ENCODE measurements at places on chromosomes 11 and 22.

GRCh38 chr11:24521601-24522000 is 24.7 kb downstream of the LUZP2 start:
- no peak for DNase-seq

- DNase-seq, result no peak
Measured at GRCh38 chr22:41302021-41302767, 869 bp downstream of the ZC3H7B start.

DNA sequence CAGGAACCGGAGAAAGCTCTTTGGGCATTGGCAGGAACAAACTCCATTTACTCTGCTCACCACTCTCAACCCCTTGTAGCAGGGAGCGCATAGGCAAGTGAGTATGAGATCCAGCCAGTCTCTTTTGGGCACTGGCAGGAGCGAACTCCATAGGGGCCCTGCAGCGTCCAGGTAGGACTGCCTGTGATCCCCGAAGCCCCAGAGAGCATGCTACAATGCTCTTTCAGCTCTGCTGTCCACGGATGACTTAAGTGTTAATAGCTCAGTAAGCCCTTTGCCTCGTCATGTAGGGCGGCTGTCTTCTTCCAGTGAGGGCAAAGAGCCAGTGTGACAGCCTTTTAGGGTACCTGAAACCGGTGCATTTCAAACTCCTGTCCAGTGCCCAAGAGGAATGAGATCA is 1525.6 kb upstream of the RAG2 start:
- no peak for DNase-seq

GRCh38 chr11:67630943-67631331 is 1.2 kb upstream of the NUDT8 start:
- no peak for DNase-seq

- DNase-seq, result no peak
Measured at GRCh38 chr11:120128392-120129119, 9.4 kb downstream of the TRIM29 start.

GRCh38 chr11:19947537-19948114 is 212.6 kb downstream of the DBX1 start:
- no peak for DNase-seq

GRCh38 chr11:39247570-39248137 is 2211.8 kb downstream of the LRRC4C start:
- no peak for DNase-seq

DNA sequence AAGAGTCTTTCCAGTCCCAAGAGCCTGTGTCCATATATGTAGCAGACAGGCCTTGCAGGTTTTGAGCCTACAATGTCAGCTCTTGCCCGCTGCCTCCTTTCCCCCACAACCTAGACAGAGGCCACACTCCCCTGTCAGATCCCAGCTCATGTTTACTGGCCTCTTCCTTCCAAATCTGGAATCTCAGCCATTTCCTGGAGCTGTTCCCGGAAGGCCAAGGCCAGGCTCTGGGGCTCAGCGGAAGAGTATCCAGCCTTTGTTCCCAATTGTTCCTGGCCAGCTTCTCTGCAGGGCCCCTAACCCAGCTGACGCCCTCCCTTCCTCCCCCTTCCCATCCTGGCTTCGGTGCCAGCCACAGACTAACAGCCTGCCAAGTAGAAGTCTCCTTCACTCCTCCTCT is 1.0 kb upstream of the ROBO4 start:
- no peak for DNase-seq

GRCh38 chr22:20028855-20029549 is 8.1 kb downstream of the TANGO2 start:
- DNase-seq, result no peak

DNA sequence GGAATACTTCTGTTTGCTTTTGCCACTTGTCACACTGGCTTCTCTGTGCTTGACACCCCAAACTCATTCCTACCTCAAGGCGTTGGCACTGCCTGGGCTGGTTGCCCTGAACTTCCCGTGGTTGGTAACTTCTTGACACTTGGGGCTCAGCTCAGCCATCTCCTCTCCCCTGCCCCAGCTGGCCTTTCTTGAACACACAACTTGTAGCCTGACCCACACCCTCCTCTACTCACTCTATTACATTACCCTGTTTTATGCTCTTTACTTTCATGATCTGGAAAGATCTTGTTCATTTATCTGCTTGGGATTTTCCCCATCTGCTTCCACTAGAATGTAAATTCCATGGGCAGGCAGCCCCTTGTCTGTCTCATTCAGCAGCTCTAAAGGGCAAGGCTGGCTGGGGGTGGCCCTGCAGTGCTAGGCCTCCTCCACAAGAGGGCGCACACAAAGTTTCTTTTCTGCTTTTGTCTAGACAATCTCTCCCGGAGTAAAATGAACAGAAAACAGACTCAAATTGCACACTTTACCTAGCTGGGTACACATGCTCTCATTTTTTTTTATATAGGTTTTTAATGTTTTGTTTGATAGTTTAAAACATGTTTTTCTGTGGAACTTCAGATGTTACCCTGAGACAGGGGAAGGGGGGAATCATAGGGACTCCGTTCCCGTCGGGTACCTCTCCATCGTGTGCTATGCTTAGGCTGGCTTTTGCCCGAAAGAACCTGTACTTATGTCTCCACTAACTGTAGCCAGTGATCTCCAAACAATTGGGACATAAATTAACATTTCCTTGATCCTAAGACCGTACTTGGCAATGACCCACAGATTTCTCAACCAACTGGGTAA is 16.4 kb upstream of the MRGPRX2 start:
- peak; percentile 55 for DNase-seq

DNA sequence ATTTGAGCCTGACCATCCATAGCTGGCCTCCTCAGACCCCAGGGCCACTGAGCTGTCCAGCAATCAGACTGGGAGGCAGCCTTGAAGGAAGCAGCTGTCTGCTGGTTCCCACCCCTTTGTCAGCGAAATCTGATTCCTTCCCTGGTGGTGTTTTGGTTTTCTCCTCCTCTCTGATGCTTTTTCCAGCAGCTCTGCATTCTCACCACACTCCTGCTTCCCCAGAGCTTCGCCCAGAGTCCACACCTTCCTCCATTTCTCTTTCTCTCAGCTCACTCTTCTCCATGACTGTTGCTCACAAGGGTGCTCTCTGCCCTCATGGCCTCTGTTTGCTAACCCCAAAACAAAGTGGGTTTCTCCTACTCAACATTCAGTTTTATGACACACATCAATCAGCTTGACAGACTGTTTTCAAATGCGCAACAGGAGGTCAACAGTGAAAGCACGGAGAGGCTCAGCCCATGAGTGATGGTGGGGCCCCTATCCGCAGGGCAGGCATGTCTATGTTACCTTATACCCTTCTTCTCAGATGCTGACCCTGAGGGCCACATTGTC is 130.6 kb upstream of the MTNR1B start:
- DNase-seq, result no peak

GRCh38 chr11:34288492-34288891 is 69.3 kb downstream of the ABTB2 start:
- no peak for DNase-seq

- no peak for DNase-seq
Measured at GRCh38 chr22:42635531-42635930, 4.9 kb downstream of the ATP5MGL start.

DNA sequence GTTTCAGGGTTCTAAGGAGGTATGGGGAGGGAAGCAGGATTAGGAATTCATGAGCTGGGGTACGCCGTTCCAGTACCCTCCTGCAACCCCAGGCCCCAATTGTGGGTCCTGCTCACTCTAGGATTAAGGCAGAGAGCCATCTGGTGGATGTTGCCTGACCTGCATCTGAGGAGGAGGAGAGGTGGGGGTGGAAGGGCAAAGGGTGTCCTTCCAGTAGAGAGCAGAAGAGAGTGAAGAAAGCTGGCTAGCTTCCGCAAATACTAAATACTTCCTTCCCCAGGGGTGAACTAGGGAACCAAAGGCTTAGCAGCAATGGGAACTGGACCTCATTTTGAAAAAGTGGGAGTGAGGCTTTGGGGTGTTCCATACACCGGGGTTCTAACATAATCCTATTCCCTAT is 10.6 kb downstream of the LRRC51 start:
- peak; percentile 61 for DNase-seq

DNA sequence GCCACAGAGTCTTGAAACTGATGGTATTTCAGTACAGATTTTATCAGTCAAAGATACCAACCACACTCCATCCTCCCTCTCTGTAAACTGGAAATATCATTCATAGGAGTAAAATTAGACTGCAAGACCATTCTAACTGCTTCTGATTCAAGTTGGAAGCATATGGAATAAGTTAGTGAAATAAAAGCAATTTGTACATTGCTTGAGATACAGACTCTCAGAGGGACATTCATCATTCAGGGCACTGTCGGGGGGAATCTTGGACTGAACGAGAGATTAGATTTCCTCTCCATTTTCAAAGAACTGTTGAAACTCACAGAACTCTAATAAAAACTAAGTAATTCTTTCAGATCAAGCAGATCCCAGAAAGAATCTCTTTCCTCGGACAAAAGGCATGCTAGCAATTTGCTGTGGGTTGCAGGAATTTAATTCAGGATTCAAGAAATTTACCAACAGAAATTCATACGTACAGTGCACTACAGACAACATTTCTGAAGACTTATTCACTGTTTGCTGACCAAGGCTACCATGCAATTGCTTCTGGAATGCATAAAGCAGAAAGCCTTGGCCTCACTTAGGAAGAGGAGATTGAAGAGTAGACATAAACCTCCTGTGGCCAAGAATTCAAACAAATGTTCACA is 34.1 kb downstream of the PAMR1 start:
- no peak for DNase-seq

DNA sequence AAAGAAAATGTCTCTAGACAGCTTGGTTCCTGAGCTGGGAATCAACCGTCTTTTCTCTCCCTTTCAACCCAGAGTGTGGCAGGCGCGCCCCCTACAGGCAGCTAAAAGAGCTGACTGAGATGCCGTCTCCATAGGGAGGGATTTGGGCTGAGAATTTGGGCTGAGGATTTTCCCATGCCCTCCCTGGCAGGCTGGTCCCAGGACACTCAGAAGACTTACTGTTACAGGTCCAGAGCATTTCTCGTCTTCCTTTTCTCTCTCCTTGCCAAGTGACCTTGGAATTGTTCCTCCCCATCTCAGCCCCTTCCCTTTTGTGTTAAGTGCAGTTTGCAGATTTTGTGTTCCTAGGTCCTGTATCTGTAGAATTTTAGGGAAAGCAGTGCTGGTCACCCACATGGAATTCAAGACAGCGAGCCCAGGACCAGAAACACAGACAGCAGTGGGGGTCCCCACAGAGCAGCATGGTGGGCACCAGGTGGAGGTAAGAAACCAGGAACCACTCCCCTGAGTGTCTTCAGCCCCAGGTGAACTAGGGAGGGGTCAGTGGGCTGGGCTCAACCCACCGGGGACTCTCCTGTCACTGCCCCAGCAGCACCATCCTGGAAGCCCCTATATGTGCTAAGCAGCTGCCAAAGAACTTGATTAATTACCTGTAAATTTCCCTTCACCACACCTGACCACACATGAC is 9.9 kb upstream of the IGLL5 start:
- peak; percentile 66 for DNase-seq

- DNase-seq, result no peak
Measured at GRCh38 chr11:6648501-6648900, 7.1 kb downstream of the DCHS1 start.

GRCh38 chr11:90344546-90344945 is 121.7 kb upstream of the CHORDC1 start:
- DNase-seq, result no peak

Data from activated CD4-positive, alpha-beta T cell treated with anti-CD3 and anti-CD28 coated beads, Interleukin-2, amount 50 U/mL, for 16 hours (primary cell).